Activated T-helper 2 cell treated with anti-CD3 and anti-CD28 coated beads, Interferon-gamma antibody, Interleukin-2, Interleukin-4, amounts not matched to agents 10 μg/mL and 5 μg/mL and 100 μg/mL, durations not matched to agents 14 hours and 24 hours and 36 hours (primary cell): ENCODE measurements at places on chromosomes 13 and 19. TPM values are rescaled to one million over a fixed set of nuclear protein-coding genes. Genes with fewer than 3 reads are reported as not detected.

Gene GNG7
- total RNA-seq = 0.16 TPM in 2 replicates

Gene CEACAM3
- total RNA-seq = not detected in 2 replicates

- DNase-seq = no peak
Observed at GRCh38 chr19:34363094-34363493, 1.9 kb upstream of the GPI start.

GRCh38 chr13:24225930-24226329 lies 65.4 kb downstream of the SPATA13 start:
- no peak for DNase-seq

DNA sequence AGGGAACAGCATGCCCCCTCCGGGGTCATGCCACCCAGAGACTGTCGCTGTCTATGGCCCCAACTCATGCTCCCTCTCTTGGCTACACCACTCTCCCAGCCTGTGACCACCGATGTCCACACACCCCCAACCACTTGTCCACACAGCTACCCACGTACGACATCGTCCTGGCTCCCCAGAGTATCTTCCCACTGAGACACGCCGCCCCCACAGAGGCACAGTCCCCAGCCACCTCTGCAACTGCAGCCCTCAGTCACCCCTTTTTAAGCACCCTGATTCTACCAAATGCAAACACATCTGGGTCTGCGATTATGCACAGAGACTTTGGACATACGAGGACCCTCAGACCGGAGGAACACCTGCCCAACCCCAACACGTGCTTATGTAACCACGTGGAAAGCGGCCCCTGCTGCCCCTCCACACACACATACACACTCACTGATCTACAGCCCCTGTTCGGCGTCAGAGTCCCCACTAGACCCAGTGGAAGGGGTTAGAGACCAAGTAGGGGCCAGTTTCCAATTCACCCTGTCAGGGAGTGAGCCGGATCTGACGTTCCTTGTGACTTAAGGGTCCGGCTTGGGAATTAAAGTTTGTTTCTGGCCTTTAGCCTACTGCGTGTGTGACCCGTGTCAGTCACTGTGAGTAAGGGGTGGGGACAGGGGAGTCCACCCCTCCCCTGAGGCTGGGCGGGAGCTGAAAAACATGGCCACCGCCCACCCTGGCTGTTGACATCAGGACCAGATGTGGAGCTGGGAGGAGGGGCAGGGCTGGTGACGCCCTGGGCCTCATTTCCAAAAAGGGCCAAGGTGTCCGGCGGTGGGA lies 11.9 kb upstream of the AXL start:
- DNase-seq = no peak

DNA sequence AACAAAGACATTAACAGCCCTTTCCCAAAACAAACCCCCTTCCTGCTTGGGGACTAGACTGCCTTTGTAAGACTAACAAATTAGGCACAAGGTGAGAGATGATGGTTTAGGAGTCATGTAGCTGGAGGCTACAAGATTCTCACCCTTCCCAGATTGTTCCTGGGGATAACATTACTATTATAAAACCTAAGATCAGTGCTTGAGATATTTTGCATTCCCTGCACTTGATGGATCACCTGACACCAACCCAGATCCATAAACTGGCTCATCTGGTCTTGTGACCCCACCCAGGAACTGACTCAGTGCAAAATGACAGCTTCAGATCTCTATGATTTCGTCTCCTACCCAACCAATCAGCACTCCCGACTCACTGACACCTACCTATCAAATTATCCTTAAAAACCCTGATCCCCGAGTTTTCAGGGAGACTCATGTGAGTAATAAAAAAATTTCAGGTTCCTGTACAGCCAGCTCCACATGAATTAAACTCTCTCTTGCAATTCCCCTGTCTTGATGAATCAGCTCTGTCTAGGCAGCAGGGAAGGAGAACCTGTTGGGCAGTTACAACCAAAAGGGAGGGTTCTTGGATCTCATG lies 2.4 kb upstream of the ZNF616 start:
- no peak for DNase-seq

DNA sequence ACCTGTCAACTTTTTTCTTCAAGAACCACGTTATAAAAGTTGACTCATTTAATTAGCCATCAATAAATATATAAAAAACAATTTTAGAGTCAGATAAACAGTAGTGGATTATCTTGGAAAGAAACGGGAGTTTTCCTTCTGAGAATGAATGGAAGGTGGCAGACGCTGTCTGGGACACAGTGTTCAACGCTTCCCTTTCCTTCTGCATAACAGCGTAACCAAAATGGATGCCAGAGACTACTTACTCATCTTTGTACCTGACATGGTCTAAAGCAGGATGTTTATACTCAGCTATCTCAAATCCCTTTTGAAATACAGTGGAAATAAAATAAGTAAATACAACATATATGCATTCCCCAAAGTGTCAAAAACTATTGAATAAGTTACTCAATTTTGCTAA lies 195.2 kb downstream of the LHFPL6 start:
- no peak for DNase-seq

DNA sequence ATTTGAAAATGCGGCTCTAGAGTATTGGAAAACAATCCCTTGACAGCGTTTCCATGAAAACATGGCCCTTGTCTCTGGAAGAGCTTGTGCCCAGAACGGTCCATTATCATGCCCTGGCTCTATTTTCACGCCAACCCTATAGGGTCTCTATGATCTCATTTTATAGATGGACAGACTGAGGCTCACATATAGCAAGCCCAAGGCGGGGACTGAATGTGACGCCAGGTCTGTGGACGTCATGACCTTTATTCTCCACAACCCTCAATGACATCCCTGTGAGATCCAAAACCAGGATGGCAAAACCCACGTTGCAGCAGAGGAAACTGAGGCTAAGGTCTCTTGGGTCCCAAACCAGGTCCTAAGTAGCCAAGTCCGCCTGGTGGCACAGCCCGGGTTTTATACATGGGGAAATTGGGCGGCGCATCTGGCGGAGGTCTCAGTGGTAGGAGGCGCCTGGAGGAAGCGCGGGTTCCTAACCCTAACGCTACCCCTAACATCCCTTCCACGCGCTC lies 425 bp upstream of the COLGALT1 start:
- DNase-seq = no peak
